Fibroblast of skin of right quadriceps (primary cell): ENCODE measurements at places on chromosomes 16 and 17.

GRCh38 chr16:67396159-67397035 lies 3.1 kb upstream of the TPPP3 start:
- DNase-seq = peak; percentile 83

GRCh38 chr17:62704381-62704971 lies 77.0 kb downstream of the MRC2 start:
- DNase-seq = peak; percentile 41

- no peak for DNase-seq
These were observed 26.1 kb upstream of the MLKL start for GRCh38 chr16:74726716-74727115.

GRCh38 chr17:30333503-30334360 lies at the start of gene TMIGD1:
Gene TMIGD1, minus strand, starts transcription at chr17:30334057. Its CDS starts 1,924 bp downstream, at chr17:30332133.
- no peak for DNase-seq

DNA sequence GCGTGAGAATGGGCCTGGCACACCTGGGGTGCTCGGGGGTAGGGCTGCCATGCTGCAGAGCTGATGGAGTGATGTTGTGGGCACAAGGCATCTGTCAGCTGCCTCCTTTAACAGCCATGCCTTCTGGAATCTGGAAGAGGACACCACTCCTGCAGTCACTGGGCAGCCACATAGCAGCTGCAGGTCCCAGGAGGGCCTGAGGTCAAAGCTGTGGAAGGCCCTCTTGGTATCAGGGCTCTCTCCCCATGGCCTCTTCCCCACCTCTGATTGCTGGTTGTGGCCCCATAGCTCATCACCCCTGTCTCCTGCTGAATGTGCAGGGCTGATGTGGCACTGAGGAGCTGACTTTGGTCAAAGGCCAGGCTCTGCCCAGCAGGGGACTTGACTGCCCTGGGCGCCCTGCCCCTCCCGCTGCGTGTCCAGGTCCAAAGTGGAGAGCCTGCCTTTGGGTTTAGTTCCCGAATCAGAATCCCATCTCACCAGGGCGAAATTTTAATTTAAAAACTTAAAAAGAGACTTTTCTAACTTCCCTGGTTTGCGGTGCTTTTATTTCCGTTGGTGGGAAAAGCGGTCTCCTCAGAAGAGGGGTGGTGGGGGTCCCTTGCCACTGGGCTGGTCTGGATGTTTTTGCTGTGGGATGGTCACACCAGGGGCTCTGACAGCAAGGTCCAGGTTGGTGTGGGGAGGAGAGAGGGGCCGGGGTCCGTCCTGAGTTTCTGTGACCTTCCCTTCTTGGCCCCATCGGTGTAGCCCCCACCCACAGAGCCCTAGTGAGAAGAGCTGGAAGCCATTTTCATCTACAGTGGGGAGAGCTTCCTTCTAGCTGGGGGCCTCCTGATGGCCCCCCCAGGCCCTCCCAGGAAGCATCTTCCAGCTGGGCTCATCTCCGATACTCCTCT lies 5.9 kb downstream of the UBALD2 start:
- no peak for DNase-seq

GRCh38 chr17:57515662-57516211 lies 229.4 kb downstream of the CCDC182 start:
- no peak for DNase-seq

DNA sequence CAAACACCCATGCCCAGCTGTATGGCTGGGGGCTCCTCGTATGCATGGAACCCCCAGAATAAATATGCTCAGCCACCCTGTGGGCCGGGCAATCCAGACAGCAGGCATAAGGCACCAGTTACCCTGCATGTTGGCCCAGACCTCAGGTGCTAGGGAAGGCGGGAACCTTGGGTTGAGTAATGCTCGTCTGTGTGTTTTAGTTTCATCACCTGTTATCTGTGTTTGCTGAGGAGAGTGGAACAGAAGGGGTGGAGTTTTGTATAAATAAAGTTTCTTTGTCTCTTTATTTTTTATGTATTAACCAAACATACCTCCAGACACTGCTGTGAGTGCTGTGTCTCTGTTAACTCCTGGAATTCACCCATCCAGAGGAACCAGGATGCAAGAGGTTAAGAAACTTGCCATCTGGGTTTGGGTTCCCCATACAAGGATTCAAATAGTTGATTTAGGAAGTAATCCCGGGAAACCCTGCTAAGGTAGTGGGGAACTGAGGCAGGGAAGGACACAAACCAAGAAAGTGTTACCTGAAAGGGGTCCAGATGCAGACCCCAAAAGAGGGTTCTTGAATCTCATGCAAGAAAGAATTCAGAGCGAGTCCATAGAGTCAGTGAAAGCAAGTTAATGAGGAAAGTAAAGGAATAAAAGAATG lies 37.4 kb upstream of the IL21R start:
- no peak for DNase-seq

DNA sequence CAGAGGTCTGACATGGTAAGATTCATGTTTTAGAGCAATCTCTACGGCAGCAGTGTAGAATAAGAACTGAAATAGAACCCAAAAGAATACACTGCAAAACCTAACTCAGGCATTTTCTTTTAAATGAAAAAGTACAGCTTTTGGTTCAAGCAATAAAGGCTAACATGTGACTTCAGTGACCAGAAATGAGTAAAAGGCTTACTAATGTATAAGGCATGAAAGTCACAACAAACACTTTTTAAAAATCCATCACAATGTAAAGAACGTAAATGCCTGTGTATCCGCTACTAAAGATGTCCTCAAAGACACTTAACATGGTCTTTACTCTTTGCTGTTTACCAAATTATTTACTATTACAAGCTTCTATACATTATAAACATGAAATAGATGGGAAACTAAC lies 16.6 kb downstream of the KIAA0753 start:
- DNase-seq = no peak

DNA sequence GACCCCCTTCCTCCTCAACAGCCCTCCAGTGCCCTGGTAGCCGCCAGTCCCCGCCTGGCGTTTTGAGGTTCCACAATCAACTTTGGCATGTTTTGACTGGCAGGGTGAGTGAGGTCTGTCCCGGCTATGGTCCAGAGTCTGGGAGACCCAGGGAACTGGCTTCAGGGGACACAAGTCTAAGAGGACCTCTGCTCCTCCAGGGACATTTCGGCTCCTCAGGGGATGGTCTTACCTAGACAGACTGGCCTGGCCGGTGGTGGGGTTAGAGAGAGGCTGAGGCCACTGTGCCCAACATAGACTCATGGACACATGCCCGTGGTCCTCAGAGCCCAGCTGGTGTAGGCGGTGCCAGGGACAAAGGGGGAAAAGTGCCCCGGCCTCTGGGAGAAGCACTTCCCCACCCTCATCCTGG lies 2.2 kb downstream of the TMC8 start:
- no peak for DNase-seq

GRCh38 chr17:50956750-50957523 lies 90.8 kb upstream of the TOB1 start:
- DNase-seq = peak; percentile 58

DNA sequence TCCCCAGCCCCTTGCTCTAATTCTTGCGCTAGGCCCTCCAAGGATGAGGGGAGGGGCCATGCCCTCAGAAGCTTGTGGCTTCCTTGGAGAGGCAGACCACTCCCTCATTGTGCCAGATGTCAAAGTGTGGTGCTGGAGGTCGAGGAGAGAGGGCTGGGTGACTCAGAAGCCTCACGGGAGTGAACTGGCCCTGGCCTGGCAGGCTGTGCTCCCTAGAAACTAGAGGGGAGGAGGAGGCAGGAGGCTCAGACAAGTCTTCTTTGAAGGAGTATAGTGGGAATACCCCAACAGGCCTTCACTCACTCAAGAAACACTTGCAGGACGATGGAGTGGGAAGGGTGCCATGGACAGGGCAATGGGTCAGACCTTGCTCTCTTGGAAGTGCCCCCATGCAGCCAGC lies 18.5 kb downstream of the ANKRD40 start:
- DNase-seq = no peak

DNA sequence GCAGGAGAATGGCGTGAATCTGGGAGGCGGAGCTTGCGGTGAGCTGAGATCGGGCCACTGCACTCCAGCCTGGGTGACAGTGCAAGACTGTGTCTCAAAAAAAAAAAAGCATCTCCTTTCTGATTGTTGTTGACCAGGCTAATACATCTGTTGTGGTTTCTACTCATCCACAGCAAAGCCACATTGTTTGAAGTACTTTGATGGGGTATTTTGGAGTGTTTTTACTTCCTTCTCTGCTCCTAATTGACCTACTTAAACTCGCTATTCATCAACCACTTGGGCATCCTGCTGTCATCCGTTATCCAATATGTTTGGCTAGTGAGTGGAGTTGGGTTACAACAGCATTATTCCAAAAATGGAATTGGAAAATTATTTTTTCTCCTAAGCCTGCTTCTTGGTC lies 3.5 kb upstream of the CDC27 start:
- peak; percentile 31 for DNase-seq

DNA sequence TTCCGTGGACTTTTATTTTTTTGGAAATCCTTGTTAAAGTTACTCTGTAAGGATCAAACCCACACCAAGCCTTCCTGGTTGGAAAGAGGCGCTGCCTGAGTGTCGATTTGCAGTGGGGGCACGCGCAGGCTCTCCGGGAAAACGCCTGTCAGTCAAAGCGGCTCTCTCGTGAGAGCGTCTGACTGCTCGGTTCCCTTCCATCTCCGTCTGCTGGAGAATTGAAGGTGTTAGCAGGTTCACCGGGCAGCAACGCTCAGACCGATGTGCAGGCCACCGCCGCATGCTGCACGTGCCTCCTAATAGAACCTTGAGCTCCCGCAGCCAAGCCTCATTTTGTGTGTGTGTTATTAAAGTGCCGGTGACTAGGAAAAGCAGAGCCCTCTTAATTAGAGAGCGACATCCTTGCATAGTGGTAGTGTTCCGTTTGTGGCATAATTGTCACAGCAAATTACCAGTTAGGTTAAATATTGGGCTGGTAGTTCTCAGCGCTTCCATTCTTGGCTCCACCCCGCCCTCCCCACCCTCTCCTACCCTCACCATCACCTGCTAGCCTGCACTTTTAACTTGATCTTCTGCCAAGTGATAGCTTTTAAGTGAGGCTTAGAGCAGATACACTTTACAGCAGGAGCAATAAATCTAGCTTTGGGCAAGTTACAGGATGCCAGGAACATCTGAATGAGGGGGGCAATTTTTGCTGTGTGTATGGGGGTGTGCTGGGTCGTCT lies 75.5 kb downstream of the RPA1 start:
- no peak for DNase-seq

DNA sequence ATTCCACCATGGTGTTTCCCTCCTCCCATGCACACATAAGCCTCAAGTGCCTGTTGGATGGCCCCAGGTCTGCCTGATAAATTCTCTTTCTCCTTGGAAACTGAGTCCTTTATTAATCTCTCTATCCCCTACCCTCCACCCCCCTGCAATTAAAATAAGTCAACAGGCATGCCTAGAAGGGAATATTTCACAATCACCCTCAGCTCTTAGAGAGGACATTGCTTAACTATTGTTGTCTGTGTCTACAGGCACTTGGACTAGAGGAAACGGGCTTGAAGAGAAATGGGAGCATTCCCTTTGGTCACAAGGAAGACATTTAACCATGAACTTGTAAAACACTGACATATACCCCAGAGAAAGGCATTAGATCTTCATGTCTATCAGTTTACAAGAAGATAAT lies 39.5 kb downstream of the RCVRN start:
- no peak for DNase-seq

DNA sequence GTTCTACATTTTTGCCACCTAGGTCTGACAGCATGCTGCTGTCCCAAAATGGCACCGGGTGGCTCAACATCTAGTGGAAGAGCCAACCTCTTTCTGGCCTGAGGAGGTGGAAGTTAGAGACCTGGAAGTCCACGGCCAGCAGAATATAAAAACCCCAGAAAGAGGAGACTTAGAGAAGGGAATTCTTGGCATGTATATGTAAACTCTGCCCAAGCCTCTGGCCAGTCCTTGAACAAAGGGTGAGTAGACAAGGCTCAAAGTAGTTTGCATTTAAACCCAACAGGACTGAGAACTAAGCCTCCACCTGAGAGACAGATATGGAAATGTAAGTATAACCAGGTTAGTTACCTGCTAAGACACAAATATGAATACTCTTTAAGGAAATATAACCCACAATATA lies 210.3 kb downstream of the GRIN2A start:
- DNase-seq = no peak

- no peak for DNase-seq
These were observed 172.6 kb downstream of the HAPSTR1 start for GRCh38 chr16:9264067-9264466.

GRCh38 chr16:5449901-5450300 lies 352.3 kb upstream of the EEF2KMT start:
- no peak for DNase-seq

- DNase-seq = no peak
These were observed 12.7 kb upstream of the IGFBP4 start for GRCh38 chr17:40430272-40431230.

- DNase-seq = no peak
These were observed 185.6 kb upstream of the CPHXL start for GRCh38 chr16:75911896-75912295.

- DNase-seq = no peak
These were observed 191.1 kb downstream of the ZFHX3 start for GRCh38 chr16:72856797-72857196.

- DNase-seq = no peak
These were observed 4.0 kb upstream of the CLEC10A start for GRCh38 chr17:7084088-7084487.

- no peak for DNase-seq
These were observed 5.2 kb upstream of the PKMYT1 start for GRCh38 chr16:2985462-2985861.

DNA sequence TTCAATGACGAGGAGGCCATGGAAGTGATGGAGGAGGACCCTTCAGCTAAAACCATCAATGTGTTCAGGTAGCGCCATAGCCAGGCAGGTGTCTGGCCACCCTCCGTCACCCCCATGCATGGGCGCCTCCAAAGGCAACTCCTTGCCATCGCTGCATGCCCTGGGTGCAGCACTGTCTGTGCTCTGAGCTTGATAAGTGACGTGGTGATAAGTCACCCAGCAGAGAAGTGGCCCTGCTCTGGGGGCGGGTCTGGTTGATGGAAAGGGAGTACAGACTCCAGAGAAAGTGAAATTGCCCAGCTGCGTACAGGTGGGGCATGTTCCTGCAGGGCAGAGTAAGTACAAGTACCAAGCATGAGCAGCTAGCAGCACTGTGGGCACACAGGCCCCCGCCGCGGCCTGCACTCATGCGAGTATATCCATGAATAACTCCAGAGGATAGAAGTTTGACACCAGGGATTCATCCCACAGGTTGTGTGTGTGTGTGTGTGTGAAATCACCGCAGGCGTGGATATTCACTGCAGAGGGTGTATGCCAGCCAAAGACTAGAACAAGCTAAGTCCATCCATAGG lies 13.1 kb downstream of the DNAI2 start:
- DNase-seq = no peak

- peak; percentile 49 for DNase-seq
These were observed 20.2 kb upstream of the GSE1 start for GRCh38 chr16:85592700-85593493.

- DNase-seq = peak; percentile 17
These were observed 5.9 kb downstream of the AXIN1 start for GRCh38 chr16:346587-346986.

- DNase-seq = no peak
These were observed 59.6 kb upstream of the CIBAR2 start for GRCh38 chr16:85171759-85172454.

DNA sequence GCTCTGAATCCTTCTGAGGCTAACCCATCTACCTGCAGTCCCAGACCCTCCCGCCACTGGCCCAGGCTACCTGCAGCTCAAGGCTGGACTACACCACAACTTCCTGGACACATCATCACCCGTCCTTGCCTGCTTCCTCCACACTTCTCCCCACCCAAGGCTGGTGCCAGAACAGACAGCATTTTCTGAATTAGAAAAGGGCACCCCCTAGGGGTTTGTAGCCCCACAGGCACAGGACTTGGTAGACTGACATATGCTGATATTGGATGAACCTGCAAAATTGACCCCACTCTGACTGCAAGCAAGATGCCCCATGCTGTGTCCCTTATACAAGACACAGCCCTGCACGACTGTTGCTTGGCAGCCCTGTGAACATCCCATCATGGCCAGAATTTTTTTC lies 271.5 kb upstream of the C16orf82 start:
- DNase-seq = no peak

GRCh38 chr16:29734786-29735185 lies 11.0 kb downstream of the C16orf54 start:
- DNase-seq = no peak
